ENCODE measurements at places on chromosomes 16 and 17.

- H3K36me3 ChIP-seq: no peaks in the 10 kb centered on the region
- no peak for DNase-seq
- no peaks in the 10 kb centered on the region for H3K4me1 ChIP-seq
- no peak overlapping the region for H3K27ac ChIP-seq
Measured at GRCh38 chr17:77636835-77637817, 321.4 kb upstream of the TNRC6C start.

DNA sequence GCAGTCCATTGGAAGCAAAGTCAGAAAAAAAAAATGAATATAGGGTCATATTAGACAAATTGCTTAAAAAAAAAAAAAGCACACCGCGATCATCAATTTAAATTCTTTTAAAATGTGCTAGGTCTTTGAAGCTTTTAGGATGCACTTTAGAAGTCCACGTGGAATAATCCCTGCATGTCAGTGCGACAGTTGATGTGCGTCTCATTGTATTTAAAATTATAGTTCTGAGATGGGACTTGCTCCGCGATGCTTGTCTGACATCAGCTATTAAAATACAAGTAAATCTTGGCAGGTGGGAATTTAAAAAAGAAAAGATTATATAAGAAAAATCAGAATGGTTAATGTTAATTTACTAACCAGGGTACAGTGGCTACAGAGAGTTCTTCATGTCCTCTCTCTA is 105.2 kb downstream of the RBFOX1 start:
- H3K4me1 ChIP-seq: no peaks in the 10 kb centered on the region
- peaks cover 2% of the 10 kb centered on the region for H3K27me3 ChIP-seq
- no peaks in the 10 kb centered on the region for H3K36me3 ChIP-seq
- no peak overlapping the region for H3K4me3 ChIP-seq

GRCh38 chr17:64073771-64074703 is 53.6 kb upstream of the ICAM2 start:
- H3K36me3 ChIP-seq: peaks cover 57% of the 10 kb centered on the region
- H3K27me3 ChIP-seq: no peaks in the 10 kb centered on the region
- no peak for DNase-seq
- peaks cover 29% of the 10 kb centered on the region for H3K4me1 ChIP-seq

DNA sequence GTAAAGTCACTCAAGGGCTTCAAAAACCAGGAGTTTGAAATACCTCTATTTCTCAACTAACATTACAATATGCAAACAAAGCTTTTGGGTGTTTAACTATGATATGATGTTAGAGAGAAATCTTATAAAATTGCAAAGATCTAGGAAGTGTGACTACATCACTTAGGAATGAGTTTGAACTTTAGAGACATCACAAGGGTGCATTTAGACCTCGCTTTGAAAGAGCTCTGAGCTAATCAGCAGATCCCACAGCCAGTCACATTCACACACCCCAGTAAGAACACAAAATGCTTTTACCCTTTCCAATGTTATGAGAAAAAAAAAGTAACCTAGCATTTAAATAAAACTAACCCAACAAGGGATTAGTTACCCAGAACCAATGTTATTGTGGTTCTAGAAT is 45.2 kb downstream of the HYDIN start:
- H3K27me3 ChIP-seq: peaks cover 4% of the 10 kb centered on the region
- no peak for DNase-seq
- no peak overlapping the region for H3K4me3 ChIP-seq
- no peak overlapping the region for H3K27ac ChIP-seq
- H3K4me1 ChIP-seq: no peaks in the 10 kb centered on the region

DNA sequence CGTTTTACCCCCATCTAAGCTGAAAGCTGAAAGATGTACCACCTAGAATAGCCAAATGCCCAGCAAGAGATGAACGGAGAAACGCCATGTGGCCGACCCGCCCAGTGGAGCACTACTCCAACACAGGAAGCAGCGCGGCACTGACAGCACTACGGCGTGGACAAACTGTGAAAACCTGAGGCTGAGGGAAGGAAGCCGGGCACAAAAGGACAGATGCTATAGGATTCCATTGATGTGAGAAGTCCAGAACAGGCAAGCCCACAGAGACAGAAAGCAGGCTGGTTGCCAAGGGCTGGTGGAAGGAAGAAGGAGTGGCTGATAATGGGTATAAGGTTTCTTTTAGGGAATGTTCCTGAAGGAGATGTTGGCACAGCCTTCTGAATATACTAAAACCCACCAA is 29.4 kb upstream of the SLC38A8 start:
- DNase-seq: no peak
- no peak overlapping the region for H3K27ac ChIP-seq
- peaks cover 3% of the 10 kb centered on the region for H3K4me1 ChIP-seq

Measured in immature natural killer cell (primary cell).